A172 (cell line): ENCODE measurements at places on chromosomes 4 and X. TPM values are rescaled to one million over a fixed set of nuclear protein-coding genes. Genes with fewer than 3 reads are reported as not detected.

Gene COL4A6
- total RNA-seq = 0.03 and 0.24 TPM in 2 replicates

GRCh38 chr4:81607950-81608349, 136.2 kb upstream of the RASGEF1B start:
- no peak for DNase-seq

DNA sequence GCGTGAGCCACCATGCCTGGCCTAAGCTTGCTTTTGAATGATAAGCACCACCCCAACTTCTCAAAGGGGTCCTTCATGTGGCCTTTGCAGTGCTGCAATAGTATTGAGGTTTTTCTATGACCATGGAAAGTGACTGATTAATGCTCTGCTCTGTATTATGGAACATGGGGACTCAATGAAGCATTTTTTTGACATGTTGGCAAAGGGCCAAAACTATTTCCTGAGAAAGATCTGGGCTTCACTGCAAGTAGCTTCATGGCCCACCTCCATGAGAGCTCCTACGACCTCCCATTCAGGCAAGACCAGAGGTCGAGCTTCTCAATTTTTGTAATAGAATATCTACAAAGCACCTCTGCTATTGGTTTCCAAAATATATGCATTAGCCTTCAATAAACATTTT, 16.7 kb upstream of the SEPTIN6 start:
- no peak for DNase-seq

GRCh38 chr4:183448436-183448835, 4.0 kb downstream of the CDKN2AIP start:
- no peak for DNase-seq

DNA sequence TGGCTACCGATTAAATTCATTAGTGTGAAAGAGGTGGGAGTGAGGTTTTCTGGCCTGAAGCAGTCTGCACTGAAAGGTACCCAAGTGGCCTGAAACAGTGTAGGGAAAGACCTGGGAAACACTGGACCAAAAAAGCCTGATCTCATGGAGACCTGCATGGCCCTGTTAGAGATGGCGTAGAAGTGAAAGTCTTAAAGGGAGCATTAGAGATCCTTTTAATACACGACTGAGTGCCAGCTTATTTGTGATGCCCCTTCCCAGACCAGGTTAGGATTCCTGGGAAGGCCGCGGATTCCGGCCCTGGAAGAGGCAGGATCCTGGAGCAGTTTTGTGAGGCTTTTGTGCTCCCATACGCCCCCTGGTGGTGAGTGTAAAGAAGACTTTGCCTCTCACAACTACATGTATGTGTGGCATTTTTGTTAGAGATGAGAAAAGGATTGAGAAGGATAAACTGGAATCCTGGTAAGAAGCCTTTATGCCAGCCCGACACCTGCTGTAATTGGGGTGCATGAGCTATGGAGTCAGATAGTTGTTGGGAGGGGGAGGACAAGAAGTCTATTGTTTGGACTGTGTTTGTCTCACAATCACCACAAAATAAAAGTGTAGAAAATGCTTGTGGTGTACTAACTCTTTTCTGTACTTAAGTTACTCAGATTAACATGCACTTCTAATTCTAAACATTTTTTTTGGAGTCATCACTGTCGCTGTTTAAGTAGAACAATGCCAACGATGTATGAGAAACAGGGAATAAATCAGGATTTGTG, 54.0 kb downstream of the JADE1 start:
- DNase-seq = peak; percentile 62

- no peak for DNase-seq
Observed at GRCh38 chr4:89957046-89957926, 62.6 kb downstream of the MMRN1 start.

DNA sequence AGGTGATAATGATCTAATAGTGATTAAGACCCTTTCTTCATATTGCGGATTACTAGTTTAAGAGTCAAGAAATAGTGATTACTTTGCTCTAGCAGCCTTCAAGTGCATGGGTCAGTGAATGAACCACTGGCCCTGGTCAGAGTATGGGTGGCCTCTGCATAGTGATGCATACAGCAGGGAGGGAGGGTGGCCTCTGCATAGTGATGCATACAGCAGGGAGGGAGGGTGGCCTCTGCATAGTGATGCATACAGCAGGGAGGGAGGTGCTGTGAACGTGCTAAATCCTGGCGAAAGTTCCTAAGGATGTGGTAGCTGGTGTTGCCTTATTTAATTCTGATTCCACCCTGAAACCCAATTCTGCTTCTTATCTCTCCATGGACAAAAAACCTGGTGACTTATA, 246.7 kb upstream of the ARSJ start:
- DNase-seq = no peak

- DNase-seq = peak; percentile 18
Observed at GRCh38 chrX:103310555-103311398, at the start of gene BEX2. Gene BEX2, minus strand, starts transcription at chrX:103310990. Its CDS starts 1,014 bp downstream, at chrX:103309976.

- peak; percentile 28 for DNase-seq
Observed at GRCh38 chr4:102430461-102430910, 70.7 kb upstream of the NFKB1 start.

GRCh38 chr4:80202741-80203553, 5.6 kb downstream of the PRDM8 start:
- no peak for DNase-seq

DNA sequence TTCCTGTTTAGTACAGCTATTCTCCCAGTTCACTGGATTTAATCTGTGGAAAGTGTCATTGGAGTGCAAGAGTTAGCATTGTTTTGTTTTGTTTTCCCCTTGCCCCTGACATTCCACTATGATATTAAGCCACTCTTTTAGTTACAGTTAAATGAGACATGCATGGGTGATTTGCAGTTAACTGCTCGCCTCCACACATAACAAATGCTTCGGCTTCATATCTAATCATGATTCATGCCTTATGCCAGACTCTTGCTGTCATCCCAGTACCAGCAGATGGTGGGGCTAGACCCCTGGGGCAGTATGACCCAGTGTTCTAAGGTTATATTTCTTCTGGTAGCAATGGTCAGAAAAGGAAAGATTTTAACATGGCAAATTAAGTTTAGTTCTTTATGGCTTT, 80.1 kb downstream of the RAP1GDS1 start:
- DNase-seq = peak; percentile 3

GRCh38 chr4:1349359-1350168, 2.6 kb downstream of the UVSSA start:
- no peak for DNase-seq

DNA sequence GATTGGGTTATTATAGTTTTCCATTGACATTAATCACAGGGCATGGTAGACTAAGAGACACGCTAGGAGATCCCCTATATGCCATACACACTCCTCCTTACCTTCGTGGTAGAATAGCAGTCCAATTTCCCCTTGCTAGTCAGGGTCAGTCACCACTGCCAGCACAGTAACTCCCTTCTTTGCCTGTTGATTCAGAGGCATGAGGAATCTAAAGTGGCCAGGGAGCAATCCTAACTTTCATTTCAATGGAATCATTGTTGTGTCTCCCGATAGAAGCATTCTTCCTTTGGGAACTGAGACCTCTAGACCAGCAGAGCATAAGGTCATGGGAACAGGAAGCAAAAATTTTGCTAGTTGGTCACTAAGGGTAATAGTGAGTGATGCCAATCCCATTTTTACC, 51.1 kb downstream of the COL25A1 start:
- no peak for DNase-seq

DNA sequence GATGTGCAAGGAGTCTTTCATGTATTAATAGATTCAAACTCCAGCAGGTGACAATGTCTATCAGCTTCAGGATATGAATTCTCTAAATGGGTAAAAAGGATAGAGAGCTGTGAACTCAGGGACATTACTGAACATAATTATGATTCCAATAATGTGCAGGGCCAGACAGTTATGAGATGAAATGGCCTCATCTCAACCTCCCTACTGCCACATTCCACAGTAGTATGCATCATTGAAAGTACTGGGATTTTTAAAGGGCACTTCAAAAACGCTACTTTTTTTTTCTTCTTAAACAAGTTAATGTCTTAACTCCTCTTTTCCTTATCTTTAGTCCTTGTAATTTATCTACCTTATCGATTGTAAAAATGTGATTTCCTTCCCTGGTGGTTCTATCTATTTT, 202.0 kb downstream of the APBB2 start:
- no peak for DNase-seq

GRCh38 chr4:107034091-107034995, 1.8 kb downstream of the DKK2 start:
- DNase-seq = peak; percentile 20

GRCh38 chrX:23888887-23889501, 18.7 kb downstream of the APOO start:
- peak; percentile 33 for DNase-seq

DNA sequence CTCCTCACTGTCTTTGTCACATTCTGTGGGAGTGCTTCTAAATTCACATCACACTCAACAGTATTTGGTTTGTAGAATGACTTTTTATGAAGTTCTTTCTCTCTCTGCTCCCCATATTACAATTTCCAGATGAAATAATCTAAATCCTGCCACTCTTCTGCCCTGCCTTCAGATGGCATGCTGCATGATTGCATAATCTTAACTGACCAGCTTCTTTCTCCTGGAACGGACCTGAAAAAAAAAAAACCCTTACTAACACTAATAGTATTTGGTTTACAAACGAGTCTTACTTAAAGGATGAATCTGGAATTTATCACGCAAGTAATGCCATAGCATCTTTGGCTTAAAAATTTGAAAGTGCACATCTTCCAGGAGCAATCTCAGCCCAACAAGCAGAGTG, 272.3 kb downstream of the NAF1 start:
- DNase-seq = no peak
